T-cell (primary cell): ENCODE measurements at places on chromosomes 3 and 15.

DNA sequence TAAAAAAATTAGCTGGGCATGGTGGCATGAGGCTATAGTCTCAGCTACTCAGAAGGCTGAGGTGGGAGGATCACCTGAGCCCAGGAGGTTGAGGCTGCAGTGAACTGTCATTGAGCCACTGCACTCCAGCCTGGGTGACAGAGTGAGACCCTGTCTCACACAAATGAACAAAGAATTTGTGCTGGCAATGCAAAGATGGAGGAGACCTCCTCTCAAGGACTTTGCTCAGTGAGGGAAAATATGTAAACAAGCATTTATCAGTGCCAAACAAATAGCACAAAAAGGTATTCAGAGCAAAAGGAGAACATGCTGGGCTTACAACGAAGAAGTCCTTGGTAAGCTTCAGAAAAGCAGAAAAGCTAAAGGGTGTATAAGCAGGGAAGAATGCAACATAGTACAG is 113.1 kb upstream of the UMPS start:
- peaks cover 11% of the 10 kb centered on the region for H3K4me1 ChIP-seq
- no peak for DNase-seq
- no peaks in the 10 kb centered on the region for H3K36me3 ChIP-seq
- H3K27me3 ChIP-seq: no peaks in the 10 kb centered on the region

- H3K36me3 ChIP-seq: no peaks in the 10 kb centered on the region
- peaks cover 9% of the 10 kb centered on the region for H3K4me1 ChIP-seq
- peak overlapping the region; percentile 70 for H3K4me3 ChIP-seq
- H3K27me3 ChIP-seq: no peaks in the 10 kb centered on the region
Observed at GRCh38 chr15:41331833-41332193, 578 bp downstream of the OIP5 start.

DNA sequence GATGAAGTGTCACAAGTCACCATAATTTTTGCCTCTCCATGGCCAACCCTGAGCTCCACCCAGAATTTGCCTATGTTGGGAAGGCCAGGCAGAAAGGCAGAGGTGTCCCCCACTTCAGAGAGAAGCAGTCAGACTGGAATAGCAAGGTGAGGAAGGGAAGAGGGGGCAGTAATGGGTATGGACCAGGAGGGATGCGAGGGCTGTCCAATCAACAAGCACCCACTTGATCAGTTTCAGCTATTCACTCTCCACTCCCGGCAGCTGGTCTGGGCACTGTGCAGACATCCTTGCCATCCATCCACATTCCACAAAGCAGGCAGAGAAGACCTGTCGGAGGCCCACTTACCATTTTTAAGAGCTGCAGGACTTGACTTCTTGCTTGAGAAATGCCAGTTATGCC is 43.5 kb upstream of the CTNNB1 start:
- H3K27ac ChIP-seq: no peak overlapping the region
- H3K4me1 ChIP-seq: no peaks in the 10 kb centered on the region
- H3K36me3 ChIP-seq: no peaks in the 10 kb centered on the region
- no peak overlapping the region for H3K4me3 ChIP-seq
- DNase-seq: no peak

- no peaks in the 10 kb centered on the region for H3K27me3 ChIP-seq
- DNase-seq: no peak
- no peaks in the 10 kb centered on the region for H3K36me3 ChIP-seq
- H3K4me3 ChIP-seq: no peak overlapping the region
- no peak overlapping the region for H3K27ac ChIP-seq
- no peaks in the 10 kb centered on the region for H3K4me1 ChIP-seq
Observed at GRCh38 chr15:89982315-89983055, 18.6 kb upstream of the ZNF710 start.

- no peak overlapping the region for H3K27ac ChIP-seq
- no peaks in the 10 kb centered on the region for H3K36me3 ChIP-seq
- DNase-seq: no peak
- H3K4me1 ChIP-seq: peaks cover 10% of the 10 kb centered on the region
Observed at GRCh38 chr3:96813134-96813819, 1.1 kb upstream of the EPHA6 start.

DNA sequence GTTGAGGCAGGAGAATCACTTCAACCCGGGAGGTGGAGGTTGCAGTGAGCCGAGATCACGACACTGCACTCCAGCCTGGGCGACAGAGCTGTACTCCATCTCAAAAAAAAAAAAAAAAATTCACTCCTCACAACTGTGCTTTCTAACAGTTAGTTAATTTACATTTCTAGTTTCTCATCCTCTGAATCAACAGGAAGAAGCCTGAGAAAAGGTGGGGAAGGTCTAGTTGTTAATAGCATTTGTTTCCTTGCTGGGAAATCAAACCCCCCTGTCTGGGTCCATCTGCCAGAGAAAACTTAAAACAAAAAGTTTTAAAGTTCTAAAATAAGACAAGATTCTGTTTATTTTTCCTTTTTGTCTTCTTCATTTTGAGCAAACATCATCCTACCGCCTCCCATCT is 62.3 kb downstream of the TMEM39A start:
- peaks cover 11% of the 10 kb centered on the region for H3K36me3 ChIP-seq
- H3K27ac ChIP-seq: no peak overlapping the region
- no peaks in the 10 kb centered on the region for H3K27me3 ChIP-seq
- H3K4me1 ChIP-seq: no peaks in the 10 kb centered on the region
- DNase-seq: no peak

DNA sequence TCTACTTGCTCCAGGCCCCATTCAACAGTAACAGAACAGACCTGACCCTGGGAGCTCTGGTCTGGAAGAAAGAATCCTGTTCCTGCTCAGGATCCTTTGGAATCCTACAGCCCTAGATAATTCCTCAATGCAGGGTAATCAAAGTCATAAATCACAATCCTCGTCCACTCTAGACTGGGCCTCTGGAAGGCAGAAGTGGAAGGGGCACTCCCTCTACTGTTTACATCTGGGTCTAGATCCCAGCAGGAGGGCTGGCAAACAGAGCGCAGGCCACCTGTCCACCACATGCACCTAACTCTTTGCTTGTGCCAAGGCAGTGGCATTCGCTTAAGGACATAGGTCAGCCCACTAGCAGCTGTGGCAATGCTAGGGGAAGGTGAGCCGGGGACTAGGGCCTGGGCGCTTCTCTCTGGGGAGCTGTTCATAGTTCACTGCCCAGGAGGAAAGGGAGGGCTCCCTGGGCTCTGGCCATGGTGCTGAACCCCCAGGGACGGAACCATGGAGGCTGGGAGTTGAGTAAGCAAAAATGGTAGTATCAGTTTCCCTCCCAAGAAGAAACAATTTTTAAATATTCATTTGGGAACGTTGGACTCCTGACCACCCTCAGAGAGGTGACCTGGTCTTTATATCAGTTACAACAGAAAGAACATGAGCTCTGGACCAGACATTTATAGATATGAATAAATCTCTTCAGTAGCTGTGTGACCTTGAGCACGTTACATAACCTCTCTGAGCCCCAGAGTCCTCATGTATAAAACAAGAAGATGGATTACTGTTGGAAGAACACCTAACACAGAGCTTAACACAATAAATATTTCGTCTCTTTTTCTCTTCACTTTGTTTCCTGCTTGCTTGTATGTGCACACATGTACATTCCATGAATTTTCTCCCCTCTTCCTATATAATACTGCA is 90.2 kb downstream of the NTRK3 start:
- H3K27ac ChIP-seq: no peak overlapping the region
- DNase-seq: no peak
- no peaks in the 10 kb centered on the region for H3K4me1 ChIP-seq
- peaks cover 4% of the 10 kb centered on the region for H3K27me3 ChIP-seq
- no peaks in the 10 kb centered on the region for H3K36me3 ChIP-seq
- H3K4me3 ChIP-seq: no peak overlapping the region

- peak; percentile 66 for DNase-seq
- H3K4me3 ChIP-seq: no peak overlapping the region
- no peak overlapping the region for H3K27ac ChIP-seq
- no peaks in the 10 kb centered on the region for H3K4me1 ChIP-seq
- no peaks in the 10 kb centered on the region for H3K27me3 ChIP-seq
Observed at GRCh38 chr3:64030741-64031140, 7.4 kb upstream of the PSMD6 start.

GRCh38 chr15:61668444-61668843 is 391.8 kb downstream of the VPS13C start:
- no peaks in the 10 kb centered on the region for H3K36me3 ChIP-seq
- no peak overlapping the region for H3K27ac ChIP-seq
- no peak overlapping the region for H3K4me3 ChIP-seq
- no peaks in the 10 kb centered on the region for H3K4me1 ChIP-seq
- peaks cover 9% of the 10 kb centered on the region for H3K27me3 ChIP-seq

DNA sequence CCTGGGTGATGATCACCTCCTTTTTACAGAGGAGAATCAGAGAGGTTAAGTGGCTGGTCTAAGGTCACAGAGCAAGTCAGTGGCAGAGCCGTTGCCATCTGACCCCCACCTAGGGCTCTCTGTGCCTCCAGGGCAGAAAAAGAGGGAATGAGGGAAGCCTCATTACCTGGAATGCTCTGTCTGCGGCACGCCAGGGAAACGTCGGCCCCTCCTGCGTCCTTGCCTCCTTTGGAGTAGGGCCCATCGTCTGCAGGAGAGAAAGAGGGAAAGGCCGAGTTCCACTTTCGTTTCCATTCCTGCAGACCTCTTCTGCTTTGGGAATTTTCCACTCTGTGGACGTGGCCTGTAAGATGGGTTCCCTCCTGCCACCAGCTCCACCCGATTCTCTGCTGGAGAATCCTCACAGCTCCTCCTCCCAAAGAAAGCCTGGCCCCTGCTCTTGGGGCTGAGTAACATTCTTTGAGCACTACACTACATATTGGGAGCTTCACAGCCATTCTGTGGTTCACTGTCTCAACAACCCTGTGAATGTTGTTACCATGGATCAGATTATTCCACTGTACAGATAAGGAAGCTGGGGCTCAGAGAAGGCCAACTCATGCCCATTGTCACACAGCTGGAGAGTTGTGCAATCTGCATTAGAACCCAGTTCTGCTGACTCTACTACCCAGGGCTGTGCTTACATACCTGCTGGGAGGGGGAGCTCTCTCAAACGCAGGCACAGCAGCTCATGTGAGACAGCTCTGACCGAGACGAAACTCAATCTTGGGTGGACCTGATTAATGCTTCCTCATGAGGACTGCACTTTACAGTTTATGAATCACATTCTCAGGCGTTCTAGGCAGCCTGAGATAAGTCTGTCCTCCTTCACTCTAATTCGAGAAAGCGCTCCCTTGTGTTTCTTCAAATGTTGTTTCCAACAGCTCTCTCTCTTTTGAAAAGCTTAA is 14.2 kb downstream of the GRIP2 start:
- no peak overlapping the region for H3K4me3 ChIP-seq
- H3K36me3 ChIP-seq: no peaks in the 10 kb centered on the region
- H3K4me1 ChIP-seq: no peaks in the 10 kb centered on the region
- no peak overlapping the region for H3K27ac ChIP-seq
- DNase-seq: no peak

GRCh38 chr3:60217156-60217911 is 1033.9 kb downstream of the FHIT start:
- no peak for DNase-seq
- no peak overlapping the region for H3K4me3 ChIP-seq
- H3K27ac ChIP-seq: no peak overlapping the region
- no peaks in the 10 kb centered on the region for H3K4me1 ChIP-seq
- H3K36me3 ChIP-seq: no peaks in the 10 kb centered on the region

DNA sequence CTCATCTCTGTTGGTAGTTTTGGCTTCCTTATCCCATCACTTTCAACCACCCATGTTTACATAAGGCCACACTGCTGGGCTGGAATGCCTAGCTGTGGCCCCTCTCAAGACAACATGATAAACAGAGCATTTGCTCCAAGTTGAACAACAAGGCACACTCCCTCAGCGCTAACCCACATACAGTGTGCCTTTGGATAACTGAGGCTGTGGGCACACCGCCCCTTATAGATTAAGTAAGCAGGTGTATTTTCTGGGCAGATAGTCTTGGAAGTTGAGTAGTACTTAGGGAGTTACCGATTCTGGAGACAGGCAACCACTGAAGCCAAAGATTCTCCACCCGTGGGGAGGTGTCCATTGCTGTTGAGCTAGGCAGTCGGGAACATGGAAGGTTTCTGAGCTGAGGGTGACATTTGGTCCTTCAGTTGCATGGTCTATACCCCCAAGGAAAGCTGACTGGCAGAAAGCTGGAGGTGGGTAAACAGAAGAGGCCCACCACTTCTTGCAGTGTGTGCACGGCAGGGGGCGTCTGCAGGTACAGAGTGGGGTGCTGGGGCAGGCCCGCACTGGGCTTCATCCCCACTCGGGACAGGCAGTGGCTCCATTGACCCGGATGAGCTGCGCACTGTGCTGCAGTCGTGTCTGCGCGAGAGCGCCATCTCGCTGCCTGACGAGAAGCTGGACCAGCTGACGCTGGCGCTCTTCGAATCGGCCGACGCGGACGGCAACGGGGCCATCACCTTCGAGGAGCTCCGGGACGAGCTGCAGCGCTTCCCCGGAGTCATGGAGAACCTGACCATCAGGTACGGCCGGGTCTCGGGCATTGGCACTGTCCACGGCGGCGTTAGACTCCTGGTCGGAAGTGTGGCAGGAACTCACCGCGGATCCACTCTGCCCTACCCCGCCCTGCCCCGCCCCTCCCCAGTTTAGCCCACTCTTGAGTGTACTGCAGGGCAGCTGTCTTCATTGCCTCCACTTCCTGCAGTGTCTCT is 16.8 kb downstream of the NOX5 start:
- H3K27me3 ChIP-seq: peaks cover 43% of the 10 kb centered on the region
- H3K36me3 ChIP-seq: no peaks in the 10 kb centered on the region
- no peaks in the 10 kb centered on the region for H3K4me1 ChIP-seq
- peak overlapping the region; percentile 41 for H3K4me3 ChIP-seq
- DNase-seq: no peak

DNA sequence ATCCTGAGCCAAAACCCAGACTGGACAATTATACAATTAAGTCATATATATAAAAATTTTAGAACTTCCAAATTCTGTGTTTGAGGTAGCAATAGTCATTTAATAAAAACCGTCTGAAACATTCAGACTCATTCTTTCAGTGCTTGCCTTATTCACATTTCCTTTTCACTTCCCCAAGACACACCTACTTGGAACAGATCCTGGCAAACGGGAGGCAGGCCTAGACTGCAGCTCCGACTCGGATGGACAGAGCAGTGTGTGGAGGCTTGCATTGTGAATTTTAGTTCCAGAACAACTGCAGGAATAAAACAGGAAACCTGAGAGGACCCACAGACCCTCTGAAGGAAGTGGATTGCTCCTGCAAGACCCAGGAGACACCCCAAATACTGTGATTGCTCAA is 341.4 kb downstream of the CNTN3 start:
- no peaks in the 10 kb centered on the region for H3K4me1 ChIP-seq
- no peak overlapping the region for H3K4me3 ChIP-seq
- H3K27ac ChIP-seq: no peak overlapping the region
- no peaks in the 10 kb centered on the region for H3K27me3 ChIP-seq
- DNase-seq: no peak

GRCh38 chr3:20376665-20377217 is 190.7 kb upstream of the SGO1 start:
- H3K27me3 ChIP-seq: no peaks in the 10 kb centered on the region
- H3K4me1 ChIP-seq: no peaks in the 10 kb centered on the region
- no peak overlapping the region for H3K27ac ChIP-seq
- H3K4me3 ChIP-seq: no peak overlapping the region

- peaks cover 6% of the 10 kb centered on the region for H3K4me1 ChIP-seq
- no peaks in the 10 kb centered on the region for H3K27me3 ChIP-seq
- H3K4me3 ChIP-seq: no peak overlapping the region
- no peaks in the 10 kb centered on the region for H3K36me3 ChIP-seq
Observed at GRCh38 chr3:101810022-101810418, 31.0 kb downstream of the NXPE3 start.
